ENCODE measurements at places on chromosomes 2 and 18. TPM values are rescaled to one million over a fixed set of nuclear protein-coding genes. Genes with fewer than 3 reads are reported as not detected.
A peak's percentile ranks its signal among the peaks of the same experiment; 100 is the strongest.

GRCh38 chr2:47226132-47226922 is 71.2 kb upstream of the STPG4 start:
- no peak for DNase-seq

- no peak for DNase-seq
These were observed 75.2 kb downstream of the ASXL3 start for GRCh38 chr18:33653231-33653630.

GRCh38 chr2:133506996-133507395 is 61.3 kb downstream of the NCKAP5 start:
- DNase-seq: no peak

DNA sequence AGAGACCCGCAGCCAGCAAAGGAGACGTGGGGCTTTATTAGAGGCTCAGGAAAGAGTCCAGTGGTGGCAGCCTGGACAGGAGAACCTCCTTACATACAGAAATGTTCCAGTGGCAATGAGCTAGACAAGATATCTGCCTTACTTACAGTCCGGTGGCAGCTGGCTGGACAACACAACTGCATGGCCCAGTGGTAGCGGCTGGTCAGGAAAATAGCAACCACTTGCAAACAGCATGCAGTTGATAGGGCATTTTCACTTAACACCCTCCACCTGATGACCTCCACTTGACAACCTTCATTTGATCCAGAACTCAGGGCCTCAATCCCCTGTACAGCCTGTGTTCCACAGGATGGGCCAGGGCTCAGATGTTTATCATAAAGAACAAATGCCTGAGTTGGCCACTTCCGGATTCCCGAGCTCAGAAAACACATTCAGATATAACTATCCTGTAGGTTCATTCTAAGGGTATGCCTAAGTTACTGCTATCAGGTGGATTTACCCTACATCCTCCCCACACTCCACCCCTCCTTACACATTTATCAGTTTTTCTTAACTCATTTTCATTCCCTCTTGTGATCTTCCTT is 63.3 kb upstream of the ITPRID2 start:
- no peak for DNase-seq

DNA sequence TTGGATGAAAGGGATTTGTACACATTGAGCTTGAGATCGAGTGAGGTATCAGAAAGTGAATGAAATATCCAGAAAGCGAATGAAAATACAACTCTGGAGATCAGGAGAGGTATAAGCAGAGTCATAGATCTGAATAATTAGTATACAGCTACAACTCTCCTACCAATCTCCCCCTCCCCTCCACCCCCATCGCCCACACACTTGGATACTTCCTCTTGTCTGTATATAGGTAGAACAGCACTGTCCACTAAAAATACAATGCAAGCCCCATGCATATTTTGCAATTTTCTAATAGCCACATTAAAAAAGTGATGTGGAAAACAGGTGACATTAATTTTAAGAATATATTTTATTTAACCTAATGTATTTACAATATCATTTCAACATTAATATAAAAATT is 23.7 kb upstream of the WIPF1 start:
- DNase-seq: no peak

- DNase-seq: peak; percentile 75
These were observed 2.1 kb upstream of the CXCR1 start for GRCh38 chr2:218168635-218169462.

DNA sequence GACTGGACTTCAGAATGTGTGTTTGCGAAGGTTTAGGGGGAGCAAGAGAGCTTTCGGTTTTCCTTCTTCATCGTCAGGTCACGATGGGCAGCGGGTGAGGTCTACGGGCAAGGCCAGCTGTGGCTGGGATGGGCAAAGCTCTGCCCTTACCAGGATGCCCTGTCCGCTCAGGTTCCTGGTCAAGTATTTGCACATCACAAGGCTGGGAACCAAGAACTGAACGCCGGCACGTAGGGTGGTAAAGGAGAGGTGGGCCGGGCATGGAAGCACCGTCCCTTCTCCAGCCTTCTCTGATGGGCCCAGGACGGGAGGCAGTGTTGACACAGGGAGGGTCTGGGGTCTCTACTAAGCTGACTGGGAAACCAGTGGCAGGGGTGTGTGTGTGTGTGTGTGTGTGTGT is 50.5 kb upstream of the UBE2F start:
- DNase-seq: no peak

DNA sequence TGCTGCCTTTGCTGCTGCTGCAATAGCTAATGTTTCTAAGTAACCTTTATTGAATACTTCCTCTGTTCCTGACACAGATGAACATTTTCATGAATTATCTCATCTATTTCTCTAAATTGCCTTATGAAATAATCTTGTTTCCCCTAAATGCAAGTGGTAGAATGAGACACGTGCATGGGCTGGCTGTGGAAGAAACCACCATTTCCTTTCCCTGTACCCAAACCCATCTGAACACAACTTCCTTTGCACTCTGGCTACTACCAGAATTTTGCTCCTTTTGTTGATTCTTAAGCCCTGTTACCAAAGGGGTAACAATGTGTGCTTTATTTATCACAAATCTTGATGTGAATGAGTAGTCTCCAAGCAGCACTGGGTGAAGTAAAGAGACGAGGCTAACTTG is 29.2 kb downstream of the AKAIN1 start:
- no peak for DNase-seq

DNA sequence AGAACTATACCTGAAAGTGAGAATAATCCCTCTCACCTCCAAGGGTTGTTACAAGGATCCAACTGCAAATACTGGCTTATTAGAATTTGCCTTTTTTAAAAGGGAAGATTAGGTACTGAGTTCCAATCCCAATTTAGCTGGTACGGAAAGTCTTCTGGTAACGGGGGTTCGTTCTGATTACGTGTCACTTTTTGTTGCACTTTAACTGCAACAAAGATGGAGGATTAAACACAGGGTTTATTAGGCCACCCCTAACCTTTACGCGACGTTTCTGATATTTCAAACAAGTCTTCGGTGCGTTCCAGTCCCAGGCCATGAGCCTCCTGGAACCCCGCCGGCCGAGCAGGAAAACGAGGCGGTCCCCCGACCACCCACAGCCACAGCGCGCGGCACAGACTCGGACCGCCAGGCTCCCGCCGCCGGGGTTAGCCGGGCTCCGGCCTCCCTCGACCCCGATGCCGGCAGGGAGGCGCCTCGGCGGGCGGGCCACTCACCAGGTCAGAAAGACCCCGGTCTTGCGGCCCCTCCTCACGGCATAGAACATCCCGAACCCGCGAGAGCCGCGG is 411 bp downstream of the RNASEH1 start:
- no peak for DNase-seq

DNA sequence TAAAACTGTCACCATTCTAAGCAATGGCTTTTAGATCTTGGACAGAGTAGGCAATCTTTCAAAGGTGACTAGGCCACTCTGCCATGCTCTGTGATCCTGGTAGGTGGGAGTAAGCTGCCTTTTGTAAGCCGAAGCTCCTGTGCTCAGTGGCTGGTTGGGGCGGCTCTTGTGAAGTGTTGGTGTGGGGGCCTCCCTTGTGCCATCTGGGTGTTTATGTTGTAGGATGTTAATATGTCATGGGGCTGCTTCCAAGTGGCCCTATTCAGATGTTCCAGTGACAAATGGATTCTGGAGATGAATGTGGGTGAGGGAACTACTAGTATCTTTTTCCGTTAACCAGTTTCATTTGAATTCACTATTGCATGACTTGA is 116.8 kb upstream of the SPRED2 start:
- no peak for DNase-seq

GRCh38 chr2:85736456-85737355 is 17.1 kb upstream of the ATOH8 start:
- no peak for DNase-seq

DNA sequence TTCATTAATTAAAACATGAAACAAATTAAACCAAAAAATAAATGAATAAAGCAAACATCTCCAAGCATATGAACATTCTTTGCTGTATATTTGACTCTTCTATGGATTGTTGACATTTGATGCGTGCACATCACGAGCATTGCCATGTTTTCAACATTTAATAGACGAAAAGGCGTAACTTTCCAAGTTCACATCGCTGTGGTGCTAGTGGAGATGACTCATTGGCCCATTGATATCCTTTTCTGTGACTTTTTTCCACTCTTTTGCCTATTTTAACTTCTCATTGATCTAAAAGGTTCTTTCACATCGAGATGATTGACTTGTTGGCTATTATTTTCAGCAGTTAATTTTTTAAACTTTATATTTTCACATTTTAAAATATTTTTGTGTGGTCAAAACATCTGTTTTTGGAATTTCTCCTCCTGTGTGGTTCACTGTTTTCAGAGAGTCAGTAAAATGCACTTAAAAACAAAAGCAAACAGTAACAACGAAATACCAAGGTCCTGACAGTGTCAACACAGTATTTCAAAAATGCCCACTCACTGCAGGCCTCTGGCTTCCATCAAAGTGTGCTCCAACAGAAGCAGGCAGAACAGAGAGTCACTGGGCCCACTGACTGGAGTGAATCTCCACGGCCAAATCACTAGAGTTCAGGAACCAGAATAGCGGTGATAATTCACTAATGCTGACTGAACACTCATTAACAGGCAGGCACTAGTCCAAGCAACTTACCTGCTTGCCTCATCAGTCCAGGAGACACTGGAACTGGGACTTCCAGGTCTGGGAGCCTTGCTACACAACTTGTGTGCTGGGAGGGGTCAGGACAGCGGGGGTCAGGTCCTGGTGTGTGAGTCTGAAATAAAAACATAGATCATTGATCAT is 372.2 kb upstream of the SMIM21 start:
- no peak for DNase-seq

DNA sequence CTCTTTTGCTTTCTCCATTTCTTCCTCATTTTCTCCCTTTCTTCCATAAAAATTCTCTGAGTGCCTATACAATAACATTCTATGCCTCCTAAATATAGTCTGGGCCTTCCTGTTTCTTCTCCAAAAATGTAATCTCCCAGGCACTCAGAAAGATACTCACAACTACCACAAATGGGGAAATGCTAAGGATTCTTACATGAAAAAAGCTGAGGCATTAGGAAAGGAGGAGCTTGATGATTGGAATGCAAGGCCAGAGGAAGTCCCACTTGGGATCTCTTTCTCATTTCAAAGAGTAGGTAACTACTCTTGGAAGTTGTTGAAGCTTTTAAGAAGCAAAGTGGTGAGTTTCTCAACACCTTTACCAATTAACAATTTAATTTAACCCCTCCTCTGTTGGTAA is 3.4 kb downstream of the VSNL1 start:
- peak; percentile 16 for DNase-seq

- no peak for DNase-seq
These were observed 513.6 kb downstream of the STK39 start for GRCh38 chr2:167733747-167734146.

GRCh38 chr2:85273738-85274731 is 53.8 kb downstream of the TGOLN2 start:
- peak; percentile 41 for DNase-seq

- DNase-seq: peak; percentile 61
These were observed 13.7 kb downstream of the WNT10A start for GRCh38 chr2:218894151-218894879.

- DNase-seq: no peak
These were observed 106.2 kb downstream of the CPO start for GRCh38 chr2:207045531-207045930.

DNA sequence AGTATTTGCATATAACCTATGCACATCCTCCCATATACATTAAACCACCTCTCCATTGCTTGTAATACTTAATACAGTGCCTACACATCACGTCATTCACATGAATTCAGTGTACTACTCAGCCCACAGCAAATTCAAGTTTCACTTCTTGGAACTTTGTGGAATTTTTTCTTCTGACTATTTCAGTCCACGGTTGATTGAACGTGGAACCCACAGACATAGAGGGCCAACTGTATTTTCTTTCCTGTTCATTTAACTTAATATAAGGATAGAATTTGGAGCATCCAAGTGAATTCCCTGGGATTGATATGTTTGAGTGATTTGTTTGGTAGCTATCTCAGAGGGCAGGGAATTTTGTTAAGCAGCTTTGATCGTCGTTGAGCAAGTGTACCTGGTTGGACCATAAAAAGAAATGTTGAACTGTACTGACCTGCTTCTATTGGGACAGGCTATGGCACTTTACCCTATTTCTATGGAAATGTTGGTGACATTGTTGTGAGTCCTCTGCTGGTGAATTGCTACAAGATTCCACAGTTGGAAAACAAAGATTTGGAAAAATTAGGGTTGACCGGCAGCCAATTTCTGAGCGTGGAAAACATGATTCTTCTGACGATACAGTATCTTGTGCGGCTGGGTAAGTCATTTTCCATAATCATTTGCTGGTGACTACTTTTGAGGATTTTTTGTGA is 156.6 kb downstream of the ESCO1 start:
- no peak for DNase-seq

DNA sequence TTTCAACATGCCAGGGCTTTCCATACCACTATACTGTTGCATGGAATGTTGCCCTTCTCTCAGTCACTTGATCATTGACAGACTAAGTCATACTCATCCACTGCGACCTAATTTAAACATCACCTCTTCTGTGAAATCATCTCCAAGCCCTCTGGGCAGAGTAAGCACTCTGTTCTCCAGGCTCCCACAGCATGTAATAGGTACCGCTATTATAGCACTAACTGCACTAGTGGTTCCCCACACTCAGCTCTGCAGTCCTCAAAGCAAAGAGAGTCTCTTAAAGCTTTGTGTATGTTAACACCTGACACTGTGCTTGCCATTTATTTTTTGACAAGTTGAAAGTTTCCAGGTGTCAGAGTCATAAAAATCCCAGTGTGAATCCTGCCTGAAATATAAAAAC is 947.2 kb downstream of the ERBB4 start:
- DNase-seq: no peak

DNA sequence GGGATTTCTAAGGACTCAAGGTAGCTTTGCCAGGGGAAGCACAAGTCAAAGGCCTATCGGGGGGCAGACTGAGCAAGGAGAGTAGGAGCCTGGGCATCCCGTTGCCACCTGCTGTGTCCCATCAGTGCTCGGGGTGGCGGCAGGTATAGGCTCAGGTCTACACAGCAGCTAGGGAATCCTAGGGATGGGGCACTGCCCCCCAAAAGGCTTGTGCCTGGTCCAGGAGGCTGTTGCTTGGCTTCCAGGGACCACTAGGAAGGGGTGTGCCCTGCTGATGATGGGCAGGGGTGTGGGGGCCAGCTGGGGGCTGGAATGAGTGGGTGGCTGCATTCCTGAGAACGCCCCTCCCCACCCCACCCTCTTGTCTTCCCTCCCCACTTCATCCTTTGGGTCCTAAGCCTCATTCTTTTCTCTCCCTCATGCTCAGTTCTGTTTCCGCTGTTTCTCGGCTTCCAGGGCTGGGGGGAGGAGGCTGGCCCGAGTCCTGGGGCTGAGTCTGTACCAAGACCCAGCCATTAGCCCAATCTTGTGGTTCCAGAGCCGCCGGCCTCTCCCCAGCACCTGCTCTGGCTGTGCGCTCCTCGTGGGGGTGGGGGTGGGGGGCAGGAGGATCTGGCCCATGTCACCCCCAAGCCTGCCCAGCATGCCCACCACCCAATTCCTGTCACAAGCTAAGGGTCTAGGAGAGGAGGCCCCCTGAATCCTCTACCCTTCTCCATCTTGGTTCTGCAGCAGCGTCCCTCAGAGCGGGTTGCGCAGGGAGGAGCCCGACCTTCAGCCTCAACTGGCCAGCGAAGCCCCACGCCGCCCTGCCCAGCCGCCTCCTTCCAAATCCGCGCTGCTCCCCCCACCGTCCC is 12.8 kb downstream of the SPEG start:
- DNase-seq: peak; percentile 76

GRCh38 chr2:49770919-49771318 is 616.6 kb upstream of the FSHR start:
- DNase-seq: peak; percentile 39

Gene NR4A2
- 0.37 TPM for total RNA-seq

Gene LRP1B
- total RNA-seq: 0.26 TPM

Gene MIB1
- 64.3 TPM for total RNA-seq

Gene SLC40A1
- 0.55 TPM for total RNA-seq

Gene CTLA4
- not detected for total RNA-seq

Gene MC5R
- not detected for total RNA-seq

Gene WNT6
- total RNA-seq: not detected
